ENCODE measurements at places on chromosomes 3 and 15.
A peak's percentile ranks its signal among the peaks of the same experiment; 100 is the strongest.

DNA sequence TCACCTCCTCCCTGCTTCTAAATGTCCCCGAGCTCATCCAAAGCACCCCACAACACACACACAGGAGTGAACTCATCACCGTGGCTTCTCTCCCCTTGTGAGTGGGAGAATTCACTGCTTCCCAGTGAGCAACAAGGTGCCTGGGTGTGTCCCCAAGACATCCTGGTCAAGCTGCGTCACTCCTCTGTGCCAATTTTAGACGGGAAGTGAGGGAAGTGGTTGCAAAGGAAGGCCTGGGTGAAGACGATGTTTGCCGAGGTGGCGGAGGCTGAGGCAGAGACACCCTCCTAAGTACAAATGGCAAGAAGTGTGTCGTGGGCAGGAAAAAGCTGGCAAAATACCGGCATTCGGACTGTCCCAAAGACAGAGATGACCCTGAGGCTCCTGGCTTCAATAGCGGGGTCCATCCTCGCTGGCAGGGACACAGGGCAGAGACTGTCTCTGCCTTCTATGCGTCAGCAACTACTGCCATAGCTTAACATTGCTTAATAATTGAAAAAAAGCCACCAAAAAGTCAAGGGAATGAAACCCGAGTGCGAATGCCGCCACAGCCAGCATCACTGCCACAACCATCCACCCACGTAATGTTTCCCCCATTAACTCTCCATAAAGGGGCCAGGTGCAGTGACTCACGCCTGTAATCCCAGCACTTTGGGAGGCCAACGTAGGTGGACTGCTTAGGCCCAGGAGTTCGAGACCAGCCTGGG, 72.8 kb downstream of the VGLL4 start:
- no peak for DNase-seq

DNA sequence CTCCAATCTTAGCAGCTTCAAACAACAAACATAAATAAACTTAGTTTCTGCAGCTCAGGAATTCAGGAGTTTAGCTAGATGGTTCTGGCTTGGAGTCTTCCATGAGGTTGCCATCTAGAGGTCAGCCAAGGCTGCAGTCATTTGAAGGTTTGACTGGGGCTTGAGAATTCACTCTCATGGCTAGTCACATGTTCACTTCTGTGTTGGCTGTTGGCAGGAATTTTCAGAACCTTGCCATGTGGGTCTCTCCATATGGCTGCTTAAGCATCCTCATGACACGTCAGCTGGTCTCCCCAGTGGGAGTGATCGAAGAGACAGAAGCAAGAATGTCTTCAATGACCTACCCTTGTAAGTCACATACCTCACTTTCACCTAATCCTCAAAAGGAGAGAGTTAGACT, 269.2 kb upstream of the CNTN3 start:
- no peak for DNase-seq

GRCh38 chr15:32855942-32856341, 138.1 kb downstream of the GREM1 start:
- DNase-seq = no peak

- no peak for DNase-seq
Observed at GRCh38 chr15:45573961-45574629, 13.1 kb upstream of the BLOC1S6 start.

- DNase-seq = no peak
Observed at GRCh38 chr3:16658004-16658924, 53.0 kb upstream of the DAZL start.

DNA sequence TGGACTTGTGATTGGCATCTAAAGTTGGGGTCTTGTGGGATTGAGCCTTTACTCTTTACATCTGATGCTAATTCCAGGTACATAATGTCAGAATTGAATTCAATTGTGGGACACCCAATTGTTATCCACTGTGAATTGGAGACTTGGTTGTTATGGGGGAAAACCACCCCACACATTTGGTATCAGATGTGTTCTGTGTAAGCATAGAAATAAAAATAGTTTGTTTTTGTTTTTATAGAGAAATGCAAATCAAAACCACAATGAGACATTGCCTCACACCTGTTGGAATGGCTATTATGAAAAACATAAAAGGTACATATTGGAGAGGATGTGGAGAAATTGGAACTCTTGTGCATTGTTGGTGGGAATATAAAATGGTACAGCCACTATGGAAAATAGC, 58.5 kb downstream of the CPA3 start:
- DNase-seq = no peak

DNA sequence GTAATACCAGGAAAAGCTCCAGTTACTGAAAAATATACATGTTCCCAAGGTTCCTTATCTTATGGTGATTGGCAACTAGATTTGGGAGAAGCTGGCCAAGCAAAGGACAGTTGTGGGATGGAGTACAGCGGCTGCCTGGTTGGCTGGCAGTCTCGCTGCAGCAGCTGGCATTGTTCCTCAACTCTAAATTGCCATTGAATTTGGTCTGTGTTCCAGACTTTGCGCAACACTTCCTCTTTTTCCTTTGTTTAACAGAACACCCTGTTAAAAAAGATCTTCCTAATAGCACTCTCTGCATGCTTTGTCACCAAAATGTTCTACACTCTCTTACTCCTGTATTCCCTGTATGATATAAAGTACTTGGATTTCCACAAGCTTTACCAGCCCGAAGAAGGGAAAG, 420.6 kb upstream of the RBMS3 start:
- DNase-seq = no peak

DNA sequence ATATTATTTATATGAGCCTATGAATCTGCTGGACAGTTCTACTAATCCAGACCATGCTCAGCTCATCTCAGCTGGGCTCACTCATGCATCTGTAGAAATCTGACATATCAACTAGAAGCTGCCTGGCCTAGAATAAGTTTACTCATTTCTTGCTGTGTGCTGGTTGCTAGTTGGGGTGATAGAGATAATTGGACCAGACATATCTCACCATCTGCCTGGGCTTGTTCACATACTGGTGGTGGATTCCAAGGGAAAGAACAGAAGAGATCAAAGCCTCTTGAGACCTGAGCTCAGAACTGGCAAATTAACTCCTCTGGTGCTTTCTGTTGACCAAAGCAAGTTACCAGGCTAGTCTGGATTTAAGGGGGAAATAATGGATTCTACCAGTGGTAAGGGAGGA, 109.1 kb downstream of the NSUN3 start:
- DNase-seq = no peak

- no peak for DNase-seq
Observed at GRCh38 chr3:14410503-14411165, 8.2 kb downstream of the SLC6A6 start.

GRCh38 chr3:192033246-192033645, 572.3 kb downstream of the PYDC2 start:
- DNase-seq = no peak

DNA sequence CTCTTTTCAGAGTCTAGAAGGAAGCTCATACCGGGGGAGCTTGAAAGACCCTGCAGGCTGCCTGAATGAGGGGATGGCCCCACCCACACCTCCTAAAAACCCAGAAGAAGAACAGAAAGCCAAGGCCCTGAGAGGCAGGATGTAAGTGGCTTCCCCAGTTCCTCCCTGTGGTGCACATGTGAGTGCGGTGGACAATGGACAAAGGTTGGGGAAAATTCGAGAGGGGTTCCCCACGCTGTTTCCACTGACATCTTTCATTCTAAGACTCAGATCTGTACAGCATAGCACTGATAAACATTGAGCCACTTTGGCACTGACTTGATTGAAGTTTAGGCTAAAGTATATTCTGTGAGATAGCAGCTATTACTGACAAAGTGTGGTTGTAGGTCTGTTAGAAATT, 79.5 kb upstream of the UMPS start:
- no peak for DNase-seq

- no peak for DNase-seq
Observed at GRCh38 chr3:11603628-11604027, 40.1 kb downstream of the VGLL4 start.

- DNase-seq = no peak
Observed at GRCh38 chr3:53122933-53123305, 7.3 kb downstream of the RFT1 start.

DNA sequence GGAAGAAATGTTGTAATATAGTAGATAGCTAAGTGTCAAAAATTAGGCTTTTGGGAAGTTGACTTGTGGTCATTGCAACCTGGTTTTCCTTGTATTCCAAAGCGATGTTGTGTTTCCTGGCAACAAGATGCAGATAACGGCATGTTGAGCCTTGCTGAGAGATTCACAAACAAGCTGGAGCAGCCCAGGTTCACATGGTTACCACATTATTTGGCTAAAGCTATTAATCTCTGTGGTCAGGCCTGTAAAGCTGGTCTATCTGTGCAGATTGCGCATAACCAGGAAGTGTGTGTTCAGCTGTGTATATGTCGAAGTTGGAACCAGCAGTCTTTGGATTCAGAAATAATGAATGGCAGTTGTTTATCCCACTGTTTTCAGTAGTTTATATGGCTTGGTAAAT, 6.6 kb downstream of the TIPARP start:
- DNase-seq = peak; percentile 47

GRCh38 chr3:137012097-137012501, 54.3 kb downstream of the IL20RB start:
- DNase-seq = no peak

DNA sequence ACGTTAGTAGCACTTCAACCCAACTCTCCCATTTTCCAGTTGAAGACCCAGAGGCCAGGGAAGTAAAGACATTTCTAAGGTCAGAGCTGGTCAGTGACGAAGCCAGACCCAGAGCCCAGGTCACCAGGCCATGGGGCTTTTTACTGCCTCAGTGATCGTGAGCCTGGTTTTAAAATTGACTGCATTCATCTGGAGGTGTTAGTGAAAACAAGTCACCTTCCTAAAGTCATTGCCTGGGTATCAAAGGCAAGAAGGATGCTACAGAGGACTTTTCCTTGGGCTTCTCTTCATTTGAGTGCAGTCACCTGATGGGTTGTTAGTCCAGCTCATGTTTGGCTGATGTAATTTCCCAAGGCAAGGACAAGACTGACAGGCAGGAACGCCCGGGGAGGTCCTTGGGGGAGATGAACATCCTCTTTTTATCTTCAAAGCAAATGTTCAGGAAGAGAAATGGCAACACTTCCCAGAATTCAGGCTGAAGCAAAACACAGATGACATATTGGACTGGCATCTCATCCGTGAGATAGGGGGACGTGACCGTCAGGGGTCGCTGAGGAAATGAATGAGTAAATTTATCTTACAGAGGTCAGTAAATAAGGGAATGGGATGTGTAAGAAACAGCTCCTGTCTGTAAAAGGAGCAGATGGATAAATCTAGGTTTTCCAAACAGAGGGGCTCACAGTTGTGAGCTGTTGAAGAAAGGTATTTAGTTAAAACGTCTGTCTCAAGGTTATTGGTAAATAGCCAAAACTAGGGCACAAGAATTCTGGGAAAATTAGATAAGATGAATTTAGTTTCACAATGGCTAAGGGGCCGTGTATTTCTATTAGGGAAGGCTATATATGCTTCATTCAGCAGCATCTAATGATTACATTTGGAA, 201.2 kb downstream of the OPA1 start:
- DNase-seq = no peak

GRCh38 chr15:57566834-57567233, 24.9 kb upstream of the MYZAP start:
- DNase-seq = no peak

GRCh38 chr3:120102232-120102631, 8.0 kb upstream of the GSK3B start:
- DNase-seq = no peak

GRCh38 chr3:16406166-16406565, 107.3 kb downstream of the RFTN1 start:
- DNase-seq = no peak

DNA sequence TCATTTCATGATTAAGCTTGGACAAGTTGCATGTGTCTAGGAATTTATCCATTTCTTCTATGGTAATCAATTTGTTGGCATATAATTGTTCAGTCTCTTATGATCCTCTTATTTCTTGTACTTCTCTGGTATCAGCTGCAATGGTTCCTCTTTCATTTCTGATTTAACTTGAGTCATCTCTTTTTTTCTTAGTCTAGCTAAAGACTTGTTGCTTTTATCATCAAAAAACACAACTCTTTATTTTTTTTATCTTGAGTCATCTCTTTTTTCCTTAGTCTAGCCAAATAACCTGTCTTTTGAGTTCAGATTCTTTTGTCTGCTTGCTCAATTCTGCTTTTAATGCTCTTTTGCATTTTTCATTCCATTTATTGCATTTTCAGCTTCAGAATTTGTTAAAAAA, 37.3 kb downstream of the UBE3A start:
- no peak for DNase-seq

GRCh38 chr15:98226149-98226548, 265.6 kb downstream of the ARRDC4 start:
- no peak for DNase-seq

GRCh38 chr3:30795176-30795575, 99.3 kb downstream of the GADL1 start:
- DNase-seq = no peak

- no peak for DNase-seq
Observed at GRCh38 chr3:4341336-4341675, 38.1 kb downstream of the SETMAR start.

- no peak for DNase-seq
Observed at GRCh38 chr3:30324587-30324986, 281.8 kb upstream of the TGFBR2 start.

- no peak for DNase-seq
Observed at GRCh38 chr3:131350506-131350905, 31.1 kb upstream of the NUDT16 start.

GRCh38 chr3:25410703-25411102, 17.4 kb upstream of the RARB start:
- no peak for DNase-seq

DNA sequence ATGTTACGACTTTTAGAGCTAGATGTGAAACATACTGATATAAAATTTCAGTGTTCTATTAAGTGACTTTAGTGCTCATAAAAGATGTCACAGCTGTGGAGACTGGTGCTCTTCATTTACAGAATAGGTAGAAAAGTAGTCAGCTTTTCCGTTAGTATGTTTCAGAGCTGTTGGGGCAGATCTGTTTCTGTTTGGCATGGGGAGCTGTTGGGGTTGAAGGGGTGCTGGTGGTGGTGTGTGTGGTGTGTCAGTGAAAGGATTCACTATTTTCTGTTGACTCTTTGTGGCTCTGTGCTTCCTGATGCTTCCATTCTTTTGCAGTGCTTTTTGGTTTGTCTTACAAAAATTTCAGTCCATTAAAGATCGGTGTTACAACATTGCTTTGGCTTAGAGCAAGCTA, 3.2 kb downstream of the UBE2E2 start:
- DNase-seq = no peak

DNA sequence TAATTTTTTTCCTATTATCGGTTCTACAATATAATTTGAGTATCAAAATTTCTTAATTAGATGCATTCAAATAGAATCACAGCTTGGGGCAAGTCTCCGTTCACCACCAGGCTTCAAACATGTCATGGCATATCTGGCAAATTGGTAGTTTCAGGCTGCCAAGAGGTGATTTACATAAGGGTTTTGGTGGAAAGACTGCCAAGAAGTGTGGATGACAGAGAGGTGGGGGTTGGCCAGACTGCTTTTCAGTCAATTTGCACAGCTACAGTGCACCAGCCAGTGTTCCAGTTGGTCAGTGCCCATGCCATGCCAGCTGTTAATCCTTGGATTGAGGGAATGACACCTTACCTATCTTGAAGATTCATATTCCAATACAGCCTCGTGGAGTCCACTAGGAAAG, 8.4 kb upstream of the GSK3B start:
- no peak for DNase-seq

GRCh38 chr3:127288921-127289705, 1.3 kb upstream of the PRR20G start:
- no peak for DNase-seq

Data from CD4-positive, alpha-beta T cell treated with Interleukin-2 at 100 ng/mL for 4 hours (primary cell).